ENCODE measurements at places on chromosomes 3 and 15.

GRCh38 chr3:13349823-13350222, 70.3 kb downstream of the NUP210 start:
- no peak for DNase-seq

- no peak for DNase-seq
Measured at GRCh38 chr15:44435893-44436667, 8.7 kb downstream of the CTDSPL2 start.

- DNase-seq = no peak
Measured at GRCh38 chr3:114586119-114586518, 292.3 kb downstream of the TIGIT start.

DNA sequence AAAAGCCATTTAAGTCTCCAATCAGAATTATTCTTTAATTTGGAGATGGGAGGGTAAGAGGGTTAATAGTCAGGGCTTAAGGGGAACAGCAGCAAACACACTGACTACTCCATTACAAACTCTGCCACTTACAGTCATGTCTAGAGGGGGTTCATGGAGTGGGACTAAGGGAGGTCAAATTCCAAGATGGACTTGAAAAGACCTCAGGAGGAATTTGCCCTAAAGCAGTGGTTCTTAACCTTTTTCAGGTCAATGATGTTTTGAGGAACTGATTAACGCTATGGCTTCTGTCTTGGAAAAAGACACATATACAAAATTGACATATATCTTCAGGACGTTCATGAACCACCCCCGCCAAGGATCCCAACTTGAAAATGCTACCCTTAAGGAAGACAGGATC, 13.9 kb downstream of the GOLIM4 start:
- no peak for DNase-seq

- DNase-seq = no peak
Measured at GRCh38 chr3:164408326-164408725, 670.0 kb downstream of the SI start.

DNA sequence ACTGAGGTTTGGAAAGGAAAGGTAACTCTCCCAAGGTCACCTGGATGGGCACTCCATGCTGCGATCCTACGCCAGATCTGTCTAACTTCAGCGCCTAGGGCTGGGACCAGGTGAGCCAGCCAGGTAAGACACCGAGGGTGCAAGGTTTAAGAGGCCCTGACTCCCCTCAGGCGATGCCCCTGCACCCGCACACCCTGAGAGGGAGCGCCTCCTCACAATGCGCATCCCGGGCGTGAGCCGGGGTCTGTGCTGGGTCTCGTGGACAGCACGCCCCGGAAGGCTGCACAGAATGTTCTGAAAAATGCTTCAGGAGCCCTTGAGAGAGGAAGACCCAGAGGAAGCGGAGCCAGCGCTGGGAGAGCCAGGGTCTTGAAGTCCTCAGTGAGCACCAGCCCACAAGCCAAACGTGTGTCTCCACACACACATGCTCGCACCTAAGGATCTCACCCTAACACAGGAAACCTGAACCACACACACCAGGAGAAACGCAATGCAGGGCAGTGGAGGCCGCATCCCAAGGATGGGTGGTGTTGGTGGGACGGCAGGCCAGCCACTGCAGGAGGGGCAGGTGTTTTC, 142.0 kb downstream of the ADAMTS17 start:
- DNase-seq = no peak

- no peak for DNase-seq
Measured at GRCh38 chr15:68389936-68390817, 41.8 kb downstream of the ITGA11 start.

DNA sequence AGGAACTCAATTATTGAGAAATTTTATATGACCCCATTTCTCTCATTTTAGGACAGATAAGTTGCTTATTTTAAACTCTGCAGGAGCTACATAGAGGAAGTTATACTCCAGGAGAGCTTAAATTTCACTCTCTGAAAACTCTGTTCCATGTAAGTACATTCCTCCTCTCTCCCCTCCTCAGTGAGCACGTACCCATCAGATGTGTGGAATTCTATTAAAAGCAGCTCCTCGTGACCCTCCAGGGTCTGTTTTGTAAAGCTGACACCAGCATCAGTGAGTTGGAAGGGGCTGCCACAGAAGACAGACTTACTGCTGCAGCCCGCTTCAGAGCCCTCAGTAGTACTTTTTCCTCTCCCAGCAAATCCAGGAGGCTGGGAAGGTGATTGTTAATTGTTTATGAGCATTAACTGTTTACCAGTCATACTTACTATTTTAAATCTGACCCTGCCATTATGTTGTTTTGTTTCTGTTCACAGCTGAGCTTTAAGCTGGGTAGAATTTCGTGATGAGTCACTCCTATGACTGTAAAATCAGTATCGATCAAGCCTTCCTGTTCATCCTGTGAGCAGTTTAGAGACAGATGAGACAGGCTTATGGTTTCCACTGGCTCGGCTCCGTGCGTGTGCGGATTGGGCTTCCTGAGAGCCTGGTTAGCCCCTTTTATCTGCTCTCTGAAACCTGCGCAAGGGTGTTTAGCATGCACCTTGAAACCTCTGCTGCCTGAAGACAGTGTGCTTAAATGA, 20.4 kb downstream of the IGF1R start:
- no peak for DNase-seq

- DNase-seq = no peak
Measured at GRCh38 chr3:181616088-181617070, 95.3 kb upstream of the SOX2 start.

DNA sequence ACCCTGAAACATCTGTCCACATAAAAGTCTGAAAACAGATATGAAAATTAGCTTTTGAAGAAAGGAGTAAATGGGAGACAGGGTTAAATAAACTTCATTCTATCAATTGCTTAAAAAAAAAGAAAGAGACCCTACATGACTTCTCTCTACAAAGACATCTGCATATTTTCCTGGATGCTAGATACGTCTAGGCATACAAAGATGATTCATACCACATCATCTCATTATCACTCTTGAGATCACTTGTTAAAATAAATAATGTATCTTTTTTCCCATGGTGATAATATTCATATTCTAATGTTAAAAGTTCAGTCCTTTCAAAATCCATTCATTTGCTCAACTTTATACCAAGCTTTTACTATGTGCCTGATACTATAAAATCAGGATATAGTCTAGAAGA, 295.8 kb downstream of the MAGI1 start:
- DNase-seq = no peak

DNA sequence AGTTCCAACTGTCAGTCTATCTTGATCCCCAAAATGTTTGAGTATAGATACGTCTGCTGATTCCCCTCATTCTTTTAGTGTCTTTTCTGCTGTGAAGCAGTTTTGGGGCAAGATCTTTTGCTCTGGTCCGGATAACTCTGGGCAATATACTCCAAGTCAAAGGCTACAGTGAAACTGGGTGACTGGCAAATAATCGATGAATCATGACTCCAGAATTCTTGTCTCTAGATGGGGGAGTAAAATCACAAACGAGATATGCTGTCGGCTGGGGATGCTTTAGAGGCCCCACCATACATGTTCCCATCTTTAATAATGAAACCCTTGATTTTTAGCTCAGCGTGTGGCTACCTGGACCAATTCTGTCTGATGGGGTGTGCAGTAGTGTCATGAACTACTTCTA, 76.5 kb downstream of the KLF13 start:
- no peak for DNase-seq

- DNase-seq = no peak
Measured at GRCh38 chr15:96582473-96582872, 252.0 kb downstream of the NR2F2 start.

DNA sequence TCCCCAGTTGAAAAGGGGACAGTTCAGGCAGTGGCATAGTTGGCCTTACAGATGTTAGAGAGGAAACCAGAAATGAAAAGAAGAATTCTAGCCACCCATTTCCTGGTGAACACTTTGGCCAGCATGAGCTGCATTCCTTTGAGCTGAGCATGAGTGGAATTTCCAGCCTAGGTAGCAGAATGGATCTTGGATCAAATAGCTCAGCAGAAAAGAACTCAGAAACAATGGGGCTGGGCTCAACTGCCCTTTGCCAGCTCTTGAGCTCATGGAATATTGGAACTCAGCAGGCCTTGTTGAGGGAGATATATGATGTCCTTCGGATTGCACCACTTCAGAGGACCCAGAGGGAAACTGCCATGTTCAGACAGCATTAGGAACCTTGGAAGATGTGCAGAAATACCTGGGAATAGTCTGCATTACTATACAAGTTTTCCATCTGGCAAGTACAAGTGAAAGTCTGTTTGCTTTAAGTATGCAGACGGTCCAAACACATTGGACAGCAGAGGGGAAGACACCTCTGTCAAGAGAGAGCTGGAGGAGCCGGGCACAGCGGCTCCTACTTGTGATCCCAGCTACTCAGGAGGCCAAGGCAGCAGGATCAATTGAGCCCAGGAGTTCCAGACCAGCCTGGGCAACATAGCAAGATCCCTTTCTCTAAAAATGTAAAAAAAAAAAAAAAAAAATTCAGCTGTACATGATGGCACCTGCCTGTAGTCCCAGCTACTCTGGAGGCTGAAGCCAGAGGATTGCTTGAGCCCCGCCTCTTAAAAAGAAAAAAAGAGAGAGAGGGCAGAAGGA, 3.1 kb upstream of the CDV3 start:
- no peak for DNase-seq

- no peak for DNase-seq
Measured at GRCh38 chr3:31288224-31288623, 244.5 kb upstream of the STT3B start.

DNA sequence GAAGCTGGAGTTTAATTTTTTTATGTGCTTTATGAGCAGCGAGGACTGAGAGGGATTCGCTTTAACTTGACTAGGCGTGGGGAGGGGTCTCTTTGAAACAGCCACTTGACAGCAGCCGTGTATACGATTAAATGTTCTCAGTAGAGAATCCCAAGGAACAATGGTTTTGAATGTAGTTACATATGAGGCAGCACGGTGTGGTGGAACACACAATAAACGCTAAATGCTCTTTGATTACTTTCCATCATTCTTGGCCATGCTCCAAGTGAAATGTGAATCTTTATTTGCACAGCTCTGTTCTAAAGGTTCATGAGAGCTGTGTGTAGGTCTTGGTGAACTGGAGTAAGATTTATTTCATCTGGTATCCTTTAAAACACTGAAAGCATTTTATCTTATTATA, 251.4 kb upstream of the TGFBR2 start:
- no peak for DNase-seq

GRCh38 chr3:90091549-90091948, 984.1 kb downstream of the EPHA3 start:
- DNase-seq = no peak

DNA sequence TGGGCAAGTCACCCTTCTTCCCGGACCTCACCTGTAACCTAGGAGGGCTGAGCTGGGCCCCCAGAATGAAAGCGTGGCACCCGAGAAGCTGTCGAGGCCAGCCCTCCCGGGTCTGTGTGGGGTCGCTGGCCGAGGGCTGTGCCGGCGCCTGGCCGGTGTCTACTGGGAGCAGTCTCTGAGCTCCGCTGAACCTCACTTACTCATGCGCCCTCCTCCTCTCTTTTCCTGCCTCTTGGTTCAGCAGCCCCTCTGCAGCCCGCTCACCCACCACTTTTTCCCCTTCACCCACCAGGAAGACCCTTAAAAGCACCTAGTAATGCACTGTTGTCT, 419 bp downstream of the HYKK start:
- no peak for DNase-seq

DNA sequence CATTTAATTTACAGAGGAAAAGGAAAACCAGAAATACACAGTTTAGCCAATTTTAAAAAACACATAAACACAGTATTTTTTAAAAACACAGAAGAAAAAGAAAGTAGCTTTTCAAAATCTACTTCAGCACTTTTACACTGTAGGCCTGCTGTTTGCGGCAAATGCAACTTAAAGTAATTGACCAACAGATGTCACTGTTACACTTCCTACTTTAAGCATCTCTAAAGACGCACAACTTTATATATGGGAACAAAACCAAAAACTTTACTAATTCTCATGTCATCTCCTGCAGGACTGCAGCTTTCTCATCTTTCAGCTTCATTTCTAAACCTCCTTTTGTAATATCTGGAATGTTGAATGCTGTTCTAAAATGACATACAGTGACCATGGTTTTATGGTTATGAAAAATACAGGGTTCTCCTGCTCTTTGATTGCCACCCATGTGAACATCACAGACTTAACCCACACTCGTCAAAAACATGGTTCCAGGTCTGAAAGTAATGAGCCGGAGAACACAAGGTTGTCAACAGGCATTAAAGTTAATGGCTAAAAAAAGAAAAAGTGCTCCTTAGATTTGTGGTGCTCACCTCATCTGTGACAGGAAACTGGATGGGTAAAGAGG, 107.9 kb downstream of the FMN1 start:
- DNase-seq = no peak

DNA sequence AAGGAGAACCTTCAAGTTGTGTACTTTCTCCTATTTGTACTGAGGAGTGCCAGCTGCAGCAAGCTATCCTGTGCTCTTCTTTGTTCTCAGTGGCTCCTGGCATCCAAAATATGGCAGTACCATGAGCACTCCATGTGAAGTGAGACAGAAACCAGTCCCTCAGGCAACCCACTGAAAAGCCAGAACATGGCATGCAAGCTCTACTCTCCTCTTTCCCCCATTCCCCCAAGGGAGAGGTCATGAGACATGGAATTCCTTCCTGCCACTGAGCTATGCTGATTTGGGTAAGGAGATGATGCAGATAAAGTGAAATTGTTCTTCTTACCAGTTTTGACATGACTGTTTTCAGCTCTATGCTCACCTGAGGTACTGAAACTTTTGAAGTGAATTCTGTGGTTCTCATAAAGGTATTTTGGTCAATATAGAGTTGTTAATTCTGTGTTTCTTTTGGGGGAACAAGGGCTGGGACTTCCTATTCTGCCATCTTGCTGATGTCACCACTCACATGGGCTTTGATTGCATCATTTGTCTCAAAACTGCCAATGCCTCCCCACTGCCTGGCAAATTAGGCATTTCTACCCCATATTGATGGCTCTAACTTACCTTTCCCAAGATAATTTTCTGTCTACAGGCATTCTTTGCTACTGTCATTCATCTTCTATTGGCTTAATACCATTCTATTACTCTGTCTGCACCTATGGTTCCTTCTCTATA, 22.8 kb upstream of the CEP152 start:
- no peak for DNase-seq

GRCh38 chr15:99925661-99926461, 192.6 kb upstream of the LYSMD4 start:
- peak; percentile 49 for DNase-seq

DNA sequence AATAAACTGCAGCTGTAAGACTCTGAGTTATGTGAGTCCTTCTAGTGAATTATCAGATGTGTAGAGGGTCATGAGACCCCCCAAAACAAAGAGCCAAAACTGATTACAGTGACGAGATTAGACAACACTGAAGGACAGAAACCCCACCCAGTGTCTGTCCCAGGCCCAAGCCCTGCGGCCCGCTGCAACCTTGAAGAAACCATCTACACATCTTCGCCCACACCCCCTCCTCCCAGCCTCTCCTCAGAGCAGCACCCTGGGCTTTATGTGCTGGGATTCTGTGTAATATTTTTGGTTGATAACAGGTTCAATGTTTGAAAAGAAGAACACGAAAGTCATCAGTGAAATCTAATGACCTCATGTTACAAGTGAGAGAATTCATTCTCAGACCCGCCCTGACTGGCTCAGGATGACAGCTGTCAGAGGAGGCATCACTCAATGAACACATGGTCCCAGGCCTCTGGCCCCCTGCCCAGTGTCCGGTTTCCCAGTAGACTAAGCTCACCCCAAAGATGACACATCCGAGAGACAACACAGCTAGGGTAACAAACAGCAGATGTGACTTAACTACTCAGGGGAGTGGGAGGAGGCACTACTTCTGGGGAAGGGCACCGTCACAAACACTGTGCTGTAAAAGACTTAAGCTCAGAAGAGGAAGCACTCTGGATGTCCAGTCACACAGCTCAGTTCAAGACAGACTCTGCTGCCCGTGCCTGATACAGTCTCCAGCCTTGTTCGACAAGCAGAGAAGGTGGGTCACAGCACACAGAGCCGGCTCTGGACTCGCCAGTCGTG, 48.9 kb downstream of the NIPA2 start:
- no peak for DNase-seq

- no peak for DNase-seq
Measured at GRCh38 chr3:128170866-128171516, 17.7 kb downstream of the EEFSEC start.
